Lung (tissue), 17 donors: ENCODE measurements at places on chromosomes 3 and 15. TPM values are rescaled to one million over a fixed set of nuclear protein-coding genes. Genes with fewer than 3 reads are reported as not detected.
A peak's percentile ranks its signal among the peaks of the same experiment; 100 is the strongest.

GRCh38 chr15:31245756-31246155, 80.9 kb upstream of the KLF13 start:
- DNase-seq, result no peak

DNA sequence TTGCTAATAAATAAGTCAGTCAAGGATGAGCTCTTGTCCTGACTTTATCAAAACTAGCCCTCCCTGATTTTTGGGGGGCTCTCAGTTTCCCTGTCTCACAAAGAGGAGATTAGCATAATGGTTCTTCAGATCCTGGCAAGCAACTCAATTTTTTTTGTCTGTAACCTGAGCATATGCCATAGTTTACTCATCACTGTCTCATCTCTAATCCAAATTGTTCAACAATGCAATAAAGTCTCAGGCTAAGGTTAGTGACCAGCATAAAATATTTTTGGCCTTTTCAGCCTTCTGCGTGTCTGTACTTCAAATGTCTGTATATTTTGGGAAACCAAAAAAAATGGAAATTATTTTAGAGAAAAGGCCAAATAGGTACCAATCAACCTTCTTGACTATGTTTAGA, 465.6 kb upstream of the TPRG1 start:
- DNase-seq, result no peak

GRCh38 chr15:63362885-63363284, 18.8 kb downstream of the CA12 start:
- no peak for DNase-seq

DNA sequence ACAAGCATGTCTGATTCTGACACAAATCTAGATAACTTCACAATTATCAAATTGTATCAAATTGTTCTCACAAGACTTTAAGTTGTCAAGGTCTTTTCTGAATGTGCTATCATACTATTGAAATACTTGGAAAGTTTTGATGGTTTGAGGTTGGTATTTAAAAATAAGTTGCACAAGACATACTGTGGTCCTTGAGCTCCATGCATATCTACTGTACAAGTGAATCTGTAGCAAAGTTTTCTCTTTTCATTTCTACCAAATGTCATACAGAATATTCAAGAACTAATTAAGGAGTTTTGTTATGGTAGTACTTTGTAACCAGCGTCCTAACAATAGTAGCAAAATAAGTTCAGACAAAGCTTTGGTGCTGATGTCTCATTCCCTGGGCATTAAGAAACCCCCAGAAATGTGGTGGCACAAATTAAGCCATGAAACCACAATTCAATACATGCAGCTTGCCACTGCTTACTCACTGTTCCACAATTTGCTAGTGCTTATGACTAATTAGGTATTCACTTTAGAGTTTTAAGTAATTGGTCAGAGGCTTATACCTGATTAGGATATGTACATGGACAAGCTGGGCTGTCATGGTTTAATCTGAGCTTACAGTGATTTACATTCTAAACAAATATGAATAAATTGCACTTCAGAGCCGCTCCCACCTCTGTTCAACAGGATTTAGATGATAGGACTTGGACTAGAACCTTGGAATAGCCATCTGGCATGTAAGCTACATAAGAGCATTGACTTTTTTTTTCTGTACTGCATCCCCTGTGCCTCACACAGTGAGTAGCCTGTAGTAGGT, 8.8 kb downstream of the TBC1D23 start:
- DNase-seq, result no peak

- DNase-seq, result no peak
These were observed 44.9 kb upstream of the TSEN2 start for GRCh38 chr3:12439161-12439940.

- peak; percentile 14 for DNase-seq
These were observed 134.1 kb upstream of the ARPP21 start for GRCh38 chr3:35505181-35505580.

DNA sequence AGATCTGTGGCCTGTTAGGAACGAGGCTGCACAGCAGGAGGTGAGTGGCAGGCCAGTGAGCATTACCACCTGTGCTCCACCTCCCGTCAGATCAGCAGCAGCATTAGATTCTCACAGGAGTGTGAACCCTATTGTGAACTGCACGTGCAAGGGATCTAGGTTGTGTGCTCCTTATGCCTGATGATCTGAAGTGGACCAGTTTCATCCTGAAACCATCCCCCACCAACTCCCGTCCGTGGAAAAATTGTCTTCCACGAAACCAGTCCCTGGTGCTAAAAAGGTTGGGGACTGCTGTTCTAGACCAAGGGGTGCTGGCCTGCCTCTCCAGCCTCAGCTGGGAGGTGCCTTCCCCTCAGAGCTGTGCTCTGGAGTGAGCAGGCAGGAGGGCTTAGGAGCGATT, 61.4 kb downstream of the RPLP1 start:
- DNase-seq, result no peak

DNA sequence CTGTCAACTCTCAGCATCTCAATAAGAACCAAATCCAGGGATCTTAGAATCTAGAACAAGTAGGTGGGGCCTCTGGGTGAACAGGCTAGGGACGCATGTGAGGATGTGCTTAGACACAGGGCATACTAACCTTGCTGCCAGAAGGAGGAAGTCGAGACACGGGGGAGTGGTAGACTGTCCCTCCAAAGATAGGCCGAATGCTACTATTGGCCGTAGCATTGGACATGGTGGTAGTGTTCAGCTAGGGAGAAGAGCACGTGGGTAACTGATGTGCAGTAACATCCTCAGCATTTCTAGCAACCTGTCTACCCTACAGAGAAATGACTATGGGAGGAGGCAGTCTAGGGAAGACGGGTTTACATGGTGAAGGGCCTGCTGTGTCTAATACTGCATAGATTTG, 15.6 kb downstream of the RCCD1 start:
- no peak for DNase-seq

DNA sequence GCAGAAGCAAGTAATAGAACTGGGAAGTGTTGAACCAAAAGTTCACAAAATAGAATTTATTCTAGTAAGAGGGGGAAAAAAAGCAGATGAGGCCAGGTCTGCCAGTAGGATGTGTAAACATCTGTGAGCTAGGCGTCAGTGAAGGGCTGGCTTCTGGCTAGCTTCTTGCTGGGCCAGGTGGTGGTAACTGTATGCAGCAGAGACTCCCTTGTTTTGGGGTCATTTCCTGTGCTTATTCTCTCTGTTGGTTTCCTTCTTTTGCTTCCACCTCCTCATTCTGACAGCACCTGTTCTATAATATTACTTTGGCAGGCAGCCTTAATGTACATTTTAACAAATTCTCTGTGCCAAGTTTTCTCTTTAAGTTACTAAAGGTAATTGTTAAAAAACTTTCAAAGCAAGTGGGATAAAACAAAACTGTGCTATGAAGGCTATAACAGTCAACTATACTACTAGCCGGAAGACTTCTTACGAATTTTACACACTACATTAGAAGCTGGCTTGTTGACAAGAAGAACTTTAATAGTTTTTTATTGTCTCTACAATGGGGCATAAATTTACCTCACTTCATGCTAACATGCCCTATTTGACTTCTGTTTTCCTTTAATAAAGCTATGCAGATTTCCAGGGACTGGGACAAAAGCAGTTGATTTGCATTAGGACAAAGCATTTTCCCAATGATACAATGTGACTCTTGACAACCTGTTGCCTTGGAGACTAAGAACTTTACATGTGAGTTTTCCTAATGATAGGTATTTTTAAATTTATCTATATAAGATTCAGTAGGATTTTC, 318.8 kb upstream of the NAALADL2 start:
- DNase-seq, result peak; percentile 12

DNA sequence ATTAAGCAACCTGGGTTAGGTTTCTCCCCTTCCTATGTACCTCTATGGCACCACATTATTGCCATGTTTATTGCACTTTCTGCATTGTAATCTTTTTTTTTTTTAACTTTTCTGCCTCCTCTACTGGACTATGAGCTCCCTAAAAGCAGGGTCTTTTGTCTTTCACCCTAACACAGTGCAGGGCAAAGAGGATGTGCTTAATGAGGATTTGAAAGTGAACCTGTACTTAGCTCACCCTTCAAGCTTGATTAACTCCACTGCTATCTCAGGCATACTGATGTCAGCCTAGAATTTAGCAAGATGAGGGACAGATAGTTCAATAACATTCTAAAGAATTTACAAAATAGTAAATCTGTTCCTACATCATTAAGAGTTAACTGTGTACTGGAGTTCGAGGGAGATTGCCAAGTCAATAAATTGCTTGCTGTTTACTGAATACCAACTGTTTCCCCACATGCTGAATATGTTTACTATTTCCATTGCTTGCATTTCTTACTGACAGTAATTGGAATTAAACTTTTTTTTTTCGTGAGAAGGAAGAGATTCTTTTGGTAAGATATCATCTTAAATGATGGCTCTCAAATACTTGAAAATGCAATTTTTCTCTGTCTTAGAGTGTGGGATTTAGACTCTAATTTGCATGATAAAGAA, 15.7 kb upstream of the PPARG start:
- peak; percentile 69 for DNase-seq

The CCR8 gene
- not detected for total RNA-seq
